GM12891 (cell line): ENCODE measurements at places on chromosomes 5 and 9.

GRCh38 chr9:7536310-7536939 lies 263.2 kb downstream of the DMAC1 start:
- DNase-seq = peak; percentile 9

DNA sequence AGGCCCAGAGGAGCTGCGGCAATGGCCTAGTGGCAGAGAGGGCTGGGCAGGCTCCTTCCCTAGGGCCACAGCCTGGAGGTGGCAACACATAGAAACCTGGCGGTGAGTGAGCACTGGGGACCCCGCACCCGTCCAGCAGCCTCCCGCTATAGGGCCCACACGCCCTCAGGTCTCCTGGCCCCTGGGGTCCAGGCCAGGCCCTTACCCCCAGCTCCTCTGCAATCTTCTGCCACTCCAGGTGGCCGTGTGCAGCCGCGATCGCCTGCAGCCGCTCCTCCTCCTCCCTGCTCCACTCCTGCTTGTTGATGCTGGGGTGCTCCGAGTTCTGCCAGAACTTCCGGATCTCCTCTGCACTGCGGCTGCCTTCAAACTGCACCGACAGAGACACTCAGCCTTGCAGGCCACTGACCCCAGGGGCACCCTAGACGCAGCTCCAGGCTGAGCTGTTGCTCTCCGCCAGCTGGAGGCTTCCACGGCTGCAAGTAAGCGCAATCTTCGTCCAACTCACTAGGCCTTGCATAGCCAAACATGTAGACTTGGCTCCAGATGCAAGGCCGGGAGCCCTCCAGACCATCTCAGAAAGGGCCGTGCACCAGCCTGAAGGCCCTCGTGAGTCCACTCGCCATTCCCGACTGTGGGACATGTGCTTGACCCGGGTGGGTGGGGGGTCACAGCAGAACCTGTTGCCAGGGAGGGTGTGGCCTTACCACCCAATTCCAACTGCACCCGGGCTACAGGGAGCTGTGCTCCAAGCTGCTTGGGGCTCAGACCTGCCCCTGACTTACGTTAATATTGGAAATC lies 8.0 kb downstream of the SNAPC4 start:
- no peak for DNase-seq

DNA sequence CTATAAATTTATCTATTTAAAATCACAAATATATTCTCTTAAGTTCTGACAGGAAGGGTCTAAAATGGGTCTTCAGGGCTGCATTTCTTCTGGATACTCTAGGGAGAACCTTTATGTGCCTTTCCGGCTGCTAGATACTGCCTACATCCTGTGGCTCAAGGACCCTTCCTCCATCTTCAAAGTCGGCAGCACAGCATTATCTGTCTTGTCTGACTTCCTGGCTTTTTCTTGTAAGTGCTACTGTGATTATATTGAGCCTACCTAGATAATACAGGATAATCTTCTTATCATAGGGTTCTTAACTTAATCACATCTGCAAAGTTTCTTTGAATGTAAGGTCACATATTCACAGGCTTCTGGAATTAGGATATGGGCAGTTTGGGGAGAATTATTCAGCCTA lies 943.8 kb upstream of the TYRP1 start:
- DNase-seq = no peak

- no peak for DNase-seq
Observed at GRCh38 chr9:114507726-114508125, 2.5 kb upstream of the WHRN start.

DNA sequence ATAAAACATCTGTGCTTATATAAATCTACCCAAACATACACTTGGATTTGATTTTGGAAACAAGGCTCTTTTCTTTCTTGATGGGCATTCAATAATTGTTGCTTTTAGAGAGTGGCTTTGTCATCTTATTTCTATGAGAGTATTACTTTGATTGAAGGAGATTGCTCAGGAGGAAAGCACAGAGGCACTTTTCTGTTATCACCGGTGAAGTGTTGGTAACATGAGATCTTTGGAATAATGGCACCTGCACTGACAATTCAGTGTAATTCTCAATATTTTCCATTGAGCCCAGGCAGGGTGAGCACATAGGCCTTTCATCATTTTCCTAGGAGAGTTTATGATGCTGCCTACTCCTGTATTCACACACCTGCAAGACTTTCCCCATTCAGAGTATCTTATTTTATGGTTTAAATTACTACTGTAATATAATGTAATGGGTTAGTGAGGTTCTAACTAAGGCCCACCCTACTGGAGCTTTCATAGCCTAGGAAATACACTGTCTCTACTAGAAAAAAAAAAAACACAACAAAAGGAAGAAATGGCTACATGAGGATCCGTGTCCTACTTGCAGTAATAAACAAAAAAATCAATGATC lies 244.3 kb downstream of the DENND1A start:
- no peak for DNase-seq

DNA sequence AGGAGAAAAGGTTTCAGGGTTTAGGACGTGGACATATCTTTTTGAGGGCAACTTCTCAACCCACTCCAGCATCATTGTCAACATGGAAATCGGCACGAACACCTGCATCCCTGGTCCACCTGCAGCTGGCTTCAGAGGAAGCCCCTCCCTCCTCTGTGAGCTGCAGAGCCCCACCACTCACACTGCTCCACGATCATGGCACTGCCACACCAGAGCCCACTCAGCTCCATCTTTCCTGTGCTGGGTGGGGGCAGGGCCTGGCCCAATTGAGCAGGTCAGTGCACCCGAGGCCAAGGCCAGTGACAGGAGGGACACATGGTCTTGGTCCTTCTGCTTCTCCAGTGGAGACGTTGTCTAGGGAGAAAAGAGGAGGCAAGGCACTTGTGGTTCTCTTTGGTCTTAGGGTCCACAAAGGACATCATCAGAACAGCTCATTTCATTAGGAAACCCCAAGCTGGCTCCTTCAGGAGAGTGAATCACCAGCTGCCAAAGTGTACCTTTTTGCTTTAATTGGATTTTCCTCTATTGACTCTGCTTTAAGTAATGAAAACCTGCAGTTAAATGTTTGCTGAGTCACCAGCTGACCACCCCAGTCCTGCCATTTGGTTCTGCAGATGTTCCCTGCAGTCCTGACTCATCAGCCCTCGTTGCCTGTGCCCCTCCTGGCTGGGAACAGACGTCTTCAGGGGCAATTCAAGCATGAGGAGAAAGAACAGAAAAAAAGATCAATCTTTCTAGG lies 56.2 kb downstream of the UBE2QL1 start:
- no peak for DNase-seq

- peak; percentile 47 for DNase-seq
Observed at GRCh38 chr5:149434162-149435014, 55.3 kb upstream of the IL17B start.

- no peak for DNase-seq
Observed at GRCh38 chr9:4422495-4422894, 67.8 kb upstream of the SLC1A1 start.

- DNase-seq = no peak
Observed at GRCh38 chr9:93467062-93467416, 13.7 kb upstream of the FAM120AOS start.

GRCh38 chr9:13586587-13587374 lies 307.3 kb upstream of the MPDZ start:
- no peak for DNase-seq

GRCh38 chr9:92663951-92664350 lies 6.0 kb downstream of the IPPK start:
- DNase-seq = no peak

DNA sequence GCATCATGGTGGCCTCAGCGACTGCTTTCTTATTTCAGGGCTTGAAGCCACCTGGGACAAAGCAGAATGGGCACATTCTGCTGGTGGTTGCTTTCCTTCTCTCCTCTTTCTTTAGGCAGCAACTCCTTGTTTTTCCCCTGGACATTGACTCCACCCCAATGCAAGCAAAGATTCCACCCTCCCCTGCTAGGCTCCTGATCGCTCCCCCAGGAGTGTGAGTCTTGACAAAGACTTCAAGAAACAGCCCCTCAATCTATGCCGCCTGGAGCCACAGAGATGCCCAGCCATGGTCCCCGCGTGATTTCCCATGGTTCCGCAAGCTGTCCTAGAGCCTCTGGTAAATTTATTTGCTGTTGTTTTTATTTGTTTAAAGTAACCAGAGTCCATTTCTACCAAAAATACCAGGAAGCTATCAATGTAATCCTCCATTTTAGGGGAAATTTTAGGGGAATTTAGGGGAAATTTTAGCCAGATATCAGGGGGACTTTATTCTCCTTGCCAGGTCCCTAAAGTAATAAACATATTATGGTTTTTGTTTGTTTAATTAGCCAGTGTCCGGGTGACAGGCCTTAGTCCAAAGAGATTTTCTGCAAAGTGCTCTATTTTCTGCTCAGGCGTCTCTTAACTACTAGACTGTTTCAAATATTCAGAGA lies 2.3 kb downstream of the KCNMB1 start:
- no peak for DNase-seq

DNA sequence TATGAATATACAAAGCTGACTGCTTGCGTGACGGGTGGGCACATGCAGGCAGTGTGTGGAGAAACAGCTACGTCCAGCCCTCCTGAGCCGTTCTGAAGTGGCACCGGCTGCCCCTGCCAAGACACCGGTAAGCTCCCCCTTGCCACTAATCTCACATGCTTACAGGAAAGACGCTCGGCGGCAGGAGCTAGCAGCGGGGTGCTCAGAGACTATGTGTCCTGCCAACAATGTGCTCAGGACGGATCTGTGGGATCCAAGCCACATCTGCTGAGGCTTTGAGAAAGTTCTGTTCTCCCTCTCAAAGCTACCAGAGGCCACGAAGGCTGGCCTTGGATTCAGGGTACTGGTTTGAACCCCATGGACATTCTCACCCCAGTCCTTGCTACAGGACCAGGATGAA lies 157.2 kb upstream of the PHYKPL start:
- DNase-seq = no peak

- no peak for DNase-seq
Observed at GRCh38 chr5:102932781-102933180, 177.7 kb downstream of the PAM start.

DNA sequence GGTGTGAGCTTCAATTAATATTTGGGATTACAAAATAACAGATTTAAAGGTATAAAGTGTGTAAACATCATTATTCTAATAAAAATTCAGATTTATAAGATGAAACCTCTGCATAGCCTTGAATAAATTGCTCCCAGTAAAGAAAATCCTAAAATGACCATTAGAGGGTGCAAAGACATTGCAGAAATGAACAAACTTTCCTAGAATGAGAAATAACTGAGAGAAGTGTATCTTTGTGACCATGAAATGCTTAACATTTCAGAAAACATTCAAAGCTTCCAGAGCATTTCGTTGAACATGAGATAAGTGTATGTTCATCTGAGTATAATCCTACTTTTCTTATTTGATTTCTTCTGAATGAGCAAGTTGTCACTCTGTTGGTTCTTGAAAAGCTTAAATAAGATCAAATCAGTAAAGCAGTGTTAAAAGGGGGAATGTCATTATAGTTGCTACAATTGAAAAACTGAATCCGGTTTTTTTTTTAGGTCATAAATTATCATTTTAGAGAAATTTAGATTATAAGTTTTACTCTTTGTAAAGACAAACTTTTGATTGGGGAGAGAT lies 24.7 kb upstream of the NUDT12 start:
- DNase-seq = no peak

GRCh38 chr9:96781552-96781951 lies 3.7 kb upstream of the ZNF510 start:
- DNase-seq = no peak

GRCh38 chr9:27183701-27184100 lies 74.7 kb downstream of the TEK start:
- DNase-seq = no peak

GRCh38 chr5:125037020-125037419 lies 290.6 kb upstream of the ZNF608 start:
- no peak for DNase-seq

DNA sequence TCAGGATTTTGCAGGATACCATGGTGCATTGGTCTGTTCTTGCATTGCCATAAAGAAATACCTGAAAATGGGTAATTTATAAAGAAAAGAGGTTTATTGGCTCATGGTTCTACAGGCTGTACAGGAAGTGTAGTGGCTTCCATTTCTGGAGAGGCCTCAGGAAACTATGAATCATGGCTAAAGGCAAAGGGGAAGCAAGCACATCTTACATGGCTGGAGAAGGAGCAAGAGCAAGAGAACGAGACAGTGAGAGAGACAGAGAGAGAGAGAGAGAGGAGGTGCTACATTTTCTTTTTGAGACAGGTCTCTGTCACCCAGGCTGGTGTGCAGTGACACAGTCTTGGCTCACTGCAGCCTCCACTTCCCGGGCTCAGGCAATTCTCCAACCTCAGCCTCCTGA lies 43.9 kb downstream of the P4HA2 start:
- no peak for DNase-seq

DNA sequence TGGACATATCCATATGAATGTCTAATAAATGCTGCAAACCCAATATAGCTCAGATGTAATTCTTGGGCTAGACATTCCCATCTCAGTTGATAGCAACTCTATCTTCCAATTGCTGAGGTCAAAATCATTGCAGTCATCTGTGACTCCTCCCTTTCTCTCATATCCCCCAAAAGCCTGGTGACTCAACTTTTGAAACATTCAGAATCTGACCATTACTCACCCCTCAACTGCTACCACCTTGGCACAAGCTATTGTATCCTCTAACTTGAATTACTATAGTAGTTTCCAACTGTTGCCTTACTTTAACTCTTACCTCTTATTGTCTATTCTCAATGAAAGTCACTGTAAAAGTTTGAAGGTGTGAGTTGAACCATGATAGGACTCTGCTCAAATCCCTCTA lies 600.1 kb upstream of the RGMB start:
- no peak for DNase-seq

GRCh38 chr9:20023961-20024571 lies 235.2 kb upstream of the SLC24A2 start:
- DNase-seq = no peak

DNA sequence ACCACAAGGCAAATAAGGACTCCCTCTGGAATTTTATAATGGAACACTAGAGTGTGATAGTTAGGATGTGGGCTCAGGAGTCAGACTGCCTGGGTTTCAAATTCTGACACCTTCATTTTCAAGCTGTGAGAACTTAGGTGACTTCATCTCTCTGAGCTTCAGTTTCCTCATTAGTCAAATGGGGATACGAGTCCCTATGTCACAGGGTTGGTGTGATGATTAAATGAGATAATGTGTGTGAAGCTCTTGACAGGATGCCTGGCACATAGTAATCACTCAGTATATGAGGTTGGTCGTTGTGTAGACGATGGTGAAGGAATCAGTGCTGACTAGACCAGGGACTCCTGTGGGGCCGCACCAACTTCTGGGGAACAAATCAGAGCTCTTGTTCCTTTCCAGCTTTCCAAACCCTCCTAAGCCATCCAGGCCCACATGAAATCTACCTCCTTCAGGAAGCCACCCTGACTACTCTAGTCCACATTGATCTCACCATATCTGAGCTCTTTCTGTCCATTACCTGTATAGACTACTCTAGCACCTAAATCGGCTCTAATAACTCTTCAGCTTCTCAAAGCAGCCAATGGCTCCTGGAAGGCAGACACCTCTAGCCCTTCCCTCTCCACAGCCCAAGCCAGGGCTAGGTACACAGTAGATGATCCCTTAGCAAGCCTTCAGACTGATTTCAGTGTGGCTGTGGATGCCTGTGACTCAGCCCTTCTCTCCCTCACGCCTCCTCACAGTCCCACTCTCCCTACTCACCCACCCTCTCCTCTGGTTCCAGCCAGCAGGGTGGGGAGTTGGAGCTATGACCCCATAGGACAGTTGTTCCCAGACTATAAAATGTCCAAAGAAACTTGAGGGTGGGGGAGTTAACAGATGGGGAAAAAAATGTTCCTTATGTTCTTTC lies 2.5 kb upstream of the TCF7 start:
- no peak for DNase-seq

GRCh38 chr5:178762391-178762790 lies 31.9 kb upstream of the ZNF354A start:
- no peak for DNase-seq
